ENCODE measurements at places on chromosomes 1 and 21.

- DNase-seq = no peak
These were observed 35.0 kb downstream of the TMCC2 start for GRCh38 chr1:205262731-205263171.

DNA sequence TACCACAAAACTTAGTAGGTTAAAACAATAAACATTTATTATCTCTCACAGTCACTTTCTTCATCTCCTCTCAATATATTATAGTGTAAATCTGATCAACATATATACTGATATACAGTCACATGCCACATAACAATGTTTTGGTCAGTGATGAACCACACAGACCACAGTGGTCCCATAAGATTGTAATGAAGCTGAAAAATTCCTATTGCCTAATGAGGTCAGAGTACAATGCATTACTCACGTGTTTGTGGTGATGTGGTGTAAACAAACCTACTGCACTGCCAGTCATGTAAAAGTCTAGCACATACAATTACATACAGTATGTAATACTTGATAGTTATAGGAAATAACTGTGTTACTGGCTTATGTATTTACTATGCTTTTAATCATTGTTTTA lies 30.1 kb downstream of the OLFML3 start:
- no peak for DNase-seq

GRCh38 chr1:216458812-216459211 lies 35.6 kb upstream of the USH2A start:
- no peak for DNase-seq

- peak; percentile 50 for DNase-seq
These were observed 64.1 kb upstream of the WDR26 start for GRCh38 chr1:224498574-224499170.

- no peak for DNase-seq
These were observed 1.4 kb downstream of the CHI3L1 start for GRCh38 chr1:203185061-203185461.

- no peak for DNase-seq
These were observed 68.3 kb upstream of the RC3H1 start for GRCh38 chr1:174090471-174090870.

DNA sequence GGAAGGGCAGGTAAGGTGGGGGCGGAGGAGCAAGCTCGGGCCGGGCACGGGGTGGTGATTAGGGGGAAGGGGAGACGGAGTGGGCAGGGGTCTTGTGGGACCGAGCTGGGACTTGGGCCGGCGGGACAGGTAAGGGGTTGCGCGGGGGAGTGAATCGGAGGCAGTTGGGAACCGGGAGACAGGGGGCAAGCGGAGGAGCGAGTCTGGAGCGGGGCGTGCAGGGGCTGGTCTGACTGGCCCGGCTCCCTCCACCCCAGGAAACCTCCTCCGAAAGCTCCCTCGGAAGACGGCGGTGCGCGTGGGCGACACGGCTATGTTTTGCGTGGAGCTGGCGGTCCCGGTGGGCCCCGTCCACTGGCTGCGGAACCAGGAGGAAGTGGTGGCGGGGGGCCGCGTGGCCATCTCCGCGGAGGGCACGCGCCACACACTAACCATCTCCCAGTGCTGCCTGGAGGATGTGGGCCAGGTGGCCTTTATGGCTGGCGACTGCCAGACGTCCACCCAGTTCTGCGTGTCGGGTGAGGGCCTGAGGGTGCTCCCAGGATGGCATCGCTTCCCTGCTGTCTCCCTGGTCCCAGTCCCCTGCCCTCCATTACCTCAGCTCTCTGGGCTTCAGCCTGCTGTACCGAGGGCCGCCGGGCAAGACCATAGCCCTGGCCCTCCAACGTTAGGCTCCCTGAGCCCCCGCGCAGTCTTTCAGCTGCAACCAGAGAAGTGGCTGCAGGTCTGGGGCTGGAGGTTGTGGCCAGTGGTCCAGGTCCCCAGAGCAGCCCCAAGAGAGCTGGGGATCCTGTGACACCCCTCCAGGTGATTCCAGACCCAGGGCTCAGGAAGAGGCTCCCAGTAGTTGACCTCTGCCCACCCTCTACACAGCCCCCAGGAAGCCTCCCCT lies 6.3 kb downstream of the OBSCN start:
- no peak for DNase-seq

GRCh38 chr1:212713465-212714136 lies 14.0 kb upstream of the BATF3 start:
- no peak for DNase-seq

GRCh38 chr1:57353654-57354053 lies 70.2 kb downstream of the DAB1 start:
- no peak for DNase-seq

- no peak for DNase-seq
These were observed 203.6 kb upstream of the CHODL start for GRCh38 chr21:18041012-18041411.

DNA sequence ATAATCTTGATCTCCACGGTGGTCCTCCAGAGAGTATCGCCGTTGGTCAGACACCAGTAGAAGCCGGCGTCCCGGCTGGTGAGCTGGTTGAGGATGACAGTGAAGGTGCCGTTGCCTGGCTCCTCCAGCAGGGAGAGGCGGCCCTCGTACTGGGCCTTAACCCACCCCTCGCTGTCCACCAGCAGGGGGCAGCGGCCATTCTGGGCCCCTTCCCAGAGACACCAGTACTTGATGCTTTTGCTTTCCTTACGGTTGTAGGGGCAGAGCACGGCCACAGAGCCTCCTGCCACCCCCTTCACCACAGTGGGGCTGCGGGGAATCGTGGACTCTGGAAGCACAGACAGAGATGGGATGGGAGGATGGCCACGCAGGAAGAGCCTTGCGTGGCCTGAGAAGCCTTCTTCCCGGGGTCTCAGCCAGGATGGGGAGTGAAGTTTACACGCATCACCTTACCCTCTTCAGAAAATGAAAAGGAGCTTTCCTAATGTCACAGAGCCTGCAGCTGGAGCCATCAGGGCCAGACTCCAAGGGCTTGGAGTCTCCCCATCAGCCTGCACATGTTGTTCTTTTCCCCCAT lies 10.7 kb downstream of the PIGR start:
- DNase-seq = peak; percentile 42

DNA sequence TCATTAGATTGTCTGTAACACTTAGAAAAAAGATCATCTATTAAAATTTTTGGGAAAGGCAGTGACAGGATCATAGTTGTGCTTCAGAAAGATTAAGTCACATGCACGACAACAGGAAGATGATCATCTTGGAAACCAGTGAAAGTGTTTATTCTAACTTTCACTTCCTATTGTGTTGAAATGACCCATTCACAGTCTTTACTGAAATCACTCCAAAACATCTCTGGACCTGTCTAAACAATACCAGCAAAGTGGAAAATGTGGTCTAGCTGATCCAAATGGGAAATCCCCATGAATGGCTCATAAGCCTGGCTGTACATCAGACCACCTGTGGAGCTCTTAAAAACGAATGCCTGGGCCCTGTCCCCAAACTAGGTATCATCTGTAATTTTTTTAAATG lies 111.1 kb upstream of the ETV3 start:
- DNase-seq = no peak

GRCh38 chr1:43493661-43494450 lies 36.8 kb upstream of the PTPRF start:
- DNase-seq = no peak

DNA sequence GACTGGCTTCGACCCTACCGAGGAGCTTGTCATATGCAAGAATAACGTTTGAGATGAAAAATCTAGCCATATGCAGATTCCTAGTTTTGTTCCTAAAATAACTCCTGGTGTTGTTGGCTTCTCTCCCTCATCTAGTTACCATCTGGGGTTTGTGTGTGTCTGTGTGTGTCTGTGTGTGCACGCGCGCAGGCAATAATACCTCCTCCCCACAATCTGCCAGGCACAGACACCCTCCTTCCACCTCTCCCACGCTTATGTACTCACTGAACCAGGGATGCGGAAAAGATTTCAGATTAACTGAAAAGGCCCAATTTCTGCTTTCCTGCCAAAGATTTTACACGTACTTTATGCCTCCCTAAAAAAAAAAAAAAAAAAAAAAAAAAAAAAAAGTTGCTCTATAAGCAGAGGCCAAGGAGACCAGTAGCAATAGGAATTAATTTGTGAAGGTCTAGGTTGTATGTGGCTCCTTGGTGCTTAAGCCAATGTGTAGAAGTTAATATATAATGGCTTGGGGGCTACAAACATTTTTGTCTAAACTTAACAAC lies 452.7 kb downstream of the NUF2 start:
- no peak for DNase-seq

DNA sequence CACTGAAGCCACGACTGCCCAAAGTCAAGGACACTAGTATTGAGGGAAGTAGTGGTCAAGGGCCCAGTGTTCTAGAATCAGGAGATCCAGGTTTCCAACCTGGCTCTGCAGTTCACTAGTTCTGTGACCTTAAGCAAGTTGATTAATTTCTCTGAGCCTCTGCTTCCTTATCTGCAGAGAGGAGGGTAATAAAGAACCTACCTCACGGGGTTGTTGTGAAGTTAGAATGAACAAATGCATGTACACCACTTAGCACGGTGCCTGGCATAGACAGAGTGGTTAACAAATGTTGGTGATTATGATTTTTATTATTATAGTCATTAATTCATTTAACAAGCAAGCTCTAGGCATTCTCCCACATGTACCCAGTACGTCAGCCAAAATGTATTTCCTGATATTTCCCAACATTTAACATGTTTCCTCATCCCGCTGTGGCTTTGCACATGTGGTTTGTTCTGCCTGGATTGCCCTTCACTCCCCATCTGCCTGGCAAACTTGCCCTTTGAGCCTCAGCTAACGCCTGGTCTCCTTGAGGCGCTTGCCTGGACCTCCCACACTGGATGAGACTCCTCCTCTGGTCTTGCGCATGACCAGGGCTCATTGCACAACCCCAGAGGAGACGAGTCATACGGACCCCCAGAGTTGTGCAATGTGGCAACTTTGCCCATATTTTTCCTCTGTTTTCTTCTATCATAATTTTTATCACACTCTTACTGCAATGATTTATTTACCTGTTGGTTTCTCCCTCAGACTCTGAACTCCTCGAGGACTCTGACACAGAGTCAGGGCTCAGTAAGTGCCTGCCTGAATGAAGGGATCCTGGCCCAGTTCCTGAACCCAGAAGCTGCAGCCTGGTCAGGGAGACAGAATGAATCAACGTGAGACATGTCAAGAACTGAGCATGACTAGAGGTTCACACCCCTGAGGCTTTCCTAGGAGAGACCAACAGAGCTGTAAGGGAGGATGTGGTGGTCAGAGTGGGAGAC lies 20.7 kb upstream of the MFSD2A start:
- DNase-seq = no peak

- no peak for DNase-seq
These were observed 396.8 kb upstream of the PRMT6 start for GRCh38 chr1:106659490-106660244.

DNA sequence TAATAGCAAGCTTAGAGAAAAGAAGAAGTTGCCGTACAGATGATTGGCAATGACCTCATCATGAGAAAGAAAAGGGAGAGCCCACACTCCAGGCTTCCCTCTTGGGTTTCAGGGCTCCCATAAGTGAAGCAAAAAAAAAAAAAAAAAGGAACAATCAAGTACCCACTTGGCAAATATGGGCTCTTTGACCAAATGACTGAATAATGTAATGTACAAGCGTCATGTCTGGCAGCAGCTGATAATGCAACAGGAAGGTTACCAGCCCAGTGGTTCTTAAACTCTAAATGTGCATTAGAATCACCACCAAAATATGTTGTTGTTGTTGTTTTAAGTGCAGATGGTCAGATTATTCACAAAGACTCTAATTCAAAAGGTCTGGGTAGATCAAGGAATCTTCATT lies 13.5 kb downstream of the TNFSF4 start:
- no peak for DNase-seq

DNA sequence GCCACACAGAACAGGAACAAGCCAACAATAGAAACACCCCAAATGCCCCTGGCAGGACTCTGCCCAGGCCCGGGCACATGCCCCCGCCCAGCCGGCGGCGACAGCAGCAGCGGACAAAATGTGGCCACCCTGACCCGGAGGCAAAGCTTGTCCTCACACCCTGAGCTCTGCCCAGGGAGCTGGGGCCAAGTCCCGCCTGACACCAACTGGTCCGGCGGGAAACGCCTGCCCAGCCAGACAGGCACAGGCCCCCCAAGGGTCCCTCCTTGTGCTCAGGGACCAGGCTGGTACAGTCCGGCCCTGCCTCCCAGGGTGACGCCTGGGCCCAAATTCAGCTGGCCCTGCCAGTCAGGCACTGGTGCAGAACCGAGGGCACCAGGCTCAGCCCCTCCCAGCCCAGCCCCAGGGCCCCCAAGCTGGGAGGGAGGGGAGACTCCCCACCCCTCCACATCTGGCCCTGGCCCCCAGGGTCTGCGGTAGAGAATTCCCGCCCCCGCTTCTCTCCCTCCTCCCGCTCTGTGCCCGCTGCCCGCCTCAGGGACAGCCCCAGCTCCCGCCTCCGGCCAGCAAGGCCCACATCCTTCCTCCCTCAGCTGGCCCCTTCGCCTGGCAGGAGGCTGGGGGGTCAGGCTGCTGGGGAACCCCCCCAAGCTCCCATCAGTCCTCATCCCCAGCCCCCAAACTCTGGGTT lies 2.0 kb downstream of the AHDC1 start:
- DNase-seq = no peak

DNA sequence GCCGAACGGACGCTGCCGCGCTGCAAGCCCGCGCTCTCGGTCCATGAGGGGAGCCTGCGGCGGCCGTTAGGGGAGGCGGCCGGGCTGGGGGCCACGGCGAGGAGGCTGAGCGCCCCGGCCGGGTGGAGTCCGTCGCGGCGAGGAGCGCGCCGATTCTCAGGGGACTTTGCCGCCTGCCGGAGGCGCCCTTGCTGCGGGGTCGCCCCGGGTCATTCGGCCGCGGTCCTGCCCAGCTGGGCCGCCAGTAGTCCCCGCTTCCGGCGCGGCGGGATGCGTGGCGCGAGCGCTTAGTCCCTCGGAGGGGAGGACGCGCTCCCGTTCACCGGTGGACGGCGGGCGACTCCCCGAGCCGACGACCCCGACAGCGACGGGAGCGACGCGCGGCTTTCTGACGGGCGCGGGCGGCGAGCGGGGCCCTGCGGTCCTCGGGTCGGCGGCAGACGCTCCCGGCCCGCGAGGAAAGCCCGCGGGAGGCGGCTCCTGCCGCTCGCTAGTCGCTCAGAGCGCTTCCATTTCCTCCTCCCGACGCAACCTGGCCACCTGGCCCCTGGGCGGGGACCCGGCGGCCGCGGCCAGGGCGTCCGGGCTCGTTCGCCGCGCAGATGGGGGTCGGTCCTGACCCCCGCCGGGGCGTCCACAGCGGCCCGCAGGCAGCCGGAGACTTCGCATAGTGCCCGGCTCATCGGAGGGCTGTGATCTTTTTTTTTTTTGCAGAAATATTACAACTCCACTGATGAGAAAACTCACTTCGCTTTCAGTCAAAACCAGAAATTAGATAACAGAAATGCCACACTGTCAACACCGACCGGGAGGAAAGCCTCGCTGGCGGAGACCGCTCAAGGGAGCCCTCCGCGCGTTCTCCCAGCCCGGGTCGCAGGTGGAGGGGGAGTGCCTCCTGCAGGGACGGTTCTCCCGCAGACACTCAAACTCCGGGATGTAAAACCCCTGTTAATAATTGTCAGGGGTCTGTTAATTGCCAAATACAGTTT lies 641 bp upstream of the ZBTB21 start:
- DNase-seq = no peak
